A673 (cell line): ENCODE measurements at places on chromosomes 2 and 18. TPM values are rescaled to one million over a fixed set of nuclear protein-coding genes. Genes with fewer than 3 reads are reported as not detected.
A peak's percentile ranks its signal among the peaks of the same experiment; 100 is the strongest.

- H3K4me3 ChIP-seq, result no peak overlapping the region
- H3K27me3 ChIP-seq, result no peaks in the 10 kb centered on the region
- H3K27ac ChIP-seq, result no peak overlapping the region
- peaks cover 76% of the 10 kb centered on the region for H3K36me3 ChIP-seq
- DNase-seq, result no peak
- H3K4me1 ChIP-seq, result no peaks in the 10 kb centered on the region
Observed at GRCh38 chr2:233456111-233456510, 101.8 kb downstream of the DGKD start.

- no peak for DNase-seq
- H3K27me3 ChIP-seq, result no peaks in the 10 kb centered on the region
- H3K36me3 ChIP-seq, result no peaks in the 10 kb centered on the region
- H3K27ac ChIP-seq, result no peak overlapping the region
- H3K4me1 ChIP-seq, result peaks cover 31% of the 10 kb centered on the region
Observed at GRCh38 chr2:222945887-222946286, 85.1 kb downstream of the ACSL3 start.

DPP4 gene
- 0.80 and 1.4 TPM in 2 replicates for total RNA-seq

GRCh38 chr18:48475635-48476549, 62.9 kb upstream of the CTIF start:
- H3K4me3 ChIP-seq, result no peak overlapping the region
- H3K36me3 ChIP-seq, result no peaks in the 10 kb centered on the region
- H3K27me3 ChIP-seq, result peaks cover 3% of the 10 kb centered on the region
- H3K4me1 ChIP-seq, result no peaks in the 10 kb centered on the region
- DNase-seq, result peak; percentile 78

- H3K36me3 ChIP-seq, result peaks cover 37% of the 10 kb centered on the region
- H3K27me3 ChIP-seq, result no peaks in the 10 kb centered on the region
- H3K4me3 ChIP-seq, result peak overlapping the region; percentile 97
- peak; percentile 86 for DNase-seq
- peaks cover 12% of the 10 kb centered on the region for H3K4me1 ChIP-seq
- H3K27ac ChIP-seq, result peak overlapping the region; percentile 82
Observed at GRCh38 chr18:12308386-12309100, 502 bp downstream of the TUBB6 start.

DNA sequence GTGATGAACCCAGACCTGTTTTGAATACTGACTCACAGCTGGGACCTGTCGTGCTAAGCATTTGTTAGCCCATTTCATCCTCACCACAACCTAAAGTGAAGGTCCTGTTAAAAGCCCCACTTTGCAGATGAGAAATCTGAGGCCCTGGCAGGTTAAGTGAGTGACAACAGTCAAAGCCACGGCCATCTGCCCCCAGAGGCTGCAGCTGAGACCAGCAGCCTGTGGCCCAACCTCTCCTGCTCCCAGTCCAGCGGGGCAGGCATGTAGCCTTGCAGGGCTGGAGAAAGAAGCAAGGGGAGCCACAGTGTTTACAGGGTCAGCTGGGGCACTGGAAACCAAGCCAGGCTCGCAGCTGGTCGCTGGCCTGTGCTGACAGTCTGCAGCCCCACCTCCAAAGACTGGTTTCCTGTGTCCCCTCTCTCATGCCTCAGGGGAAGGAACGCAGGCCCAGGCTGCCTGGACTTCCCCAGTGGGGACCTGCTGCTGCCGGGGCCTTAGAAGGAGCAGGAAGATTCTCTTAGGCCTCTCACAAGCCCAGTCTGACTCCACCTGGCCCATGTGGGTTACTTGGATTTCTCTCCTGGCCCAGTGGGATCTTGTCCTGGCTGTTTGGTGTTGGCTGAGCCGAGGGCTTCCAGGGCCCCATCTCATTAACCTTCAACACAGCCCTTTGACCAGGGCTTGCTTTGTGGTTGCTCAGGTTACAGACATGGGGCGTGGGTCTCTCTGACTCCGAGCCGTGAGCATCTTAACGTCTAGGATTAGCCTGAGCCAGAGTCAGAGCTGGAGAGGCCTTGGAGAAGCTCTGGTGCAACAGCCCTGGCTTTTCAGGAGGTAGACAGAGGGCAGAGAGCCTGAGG, 1.7 kb downstream of the INPP5D start:
- no peak for DNase-seq
- no peaks in the 10 kb centered on the region for H3K36me3 ChIP-seq
- no peak overlapping the region for H3K4me3 ChIP-seq
- H3K27ac ChIP-seq, result no peak overlapping the region

DNA sequence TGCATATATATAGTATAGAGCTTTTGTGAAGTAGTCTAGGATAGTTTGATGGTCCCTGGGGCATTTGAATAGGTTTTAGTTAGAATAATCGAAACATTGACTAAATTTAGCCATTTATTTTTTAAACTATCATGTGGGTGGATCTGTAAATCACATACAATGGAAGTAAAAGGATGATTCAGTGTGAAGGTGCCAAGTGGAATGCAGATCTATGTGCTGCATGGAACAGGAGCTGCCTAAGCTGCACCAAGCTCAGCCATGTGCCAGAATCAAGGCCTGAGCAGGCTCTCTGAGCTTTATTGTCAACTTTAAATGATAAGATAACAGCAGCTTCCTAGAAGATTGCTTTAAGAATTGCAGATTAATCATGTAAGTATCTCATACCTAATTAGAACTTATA, 1996.2 kb upstream of the PIK3C3 start:
- H3K27me3 ChIP-seq, result no peaks in the 10 kb centered on the region
- H3K27ac ChIP-seq, result no peak overlapping the region
- no peak overlapping the region for H3K4me3 ChIP-seq
- H3K36me3 ChIP-seq, result no peaks in the 10 kb centered on the region

ITGAV gene
- 28.4 and 33.7 TPM in 2 replicates for total RNA-seq

DNA sequence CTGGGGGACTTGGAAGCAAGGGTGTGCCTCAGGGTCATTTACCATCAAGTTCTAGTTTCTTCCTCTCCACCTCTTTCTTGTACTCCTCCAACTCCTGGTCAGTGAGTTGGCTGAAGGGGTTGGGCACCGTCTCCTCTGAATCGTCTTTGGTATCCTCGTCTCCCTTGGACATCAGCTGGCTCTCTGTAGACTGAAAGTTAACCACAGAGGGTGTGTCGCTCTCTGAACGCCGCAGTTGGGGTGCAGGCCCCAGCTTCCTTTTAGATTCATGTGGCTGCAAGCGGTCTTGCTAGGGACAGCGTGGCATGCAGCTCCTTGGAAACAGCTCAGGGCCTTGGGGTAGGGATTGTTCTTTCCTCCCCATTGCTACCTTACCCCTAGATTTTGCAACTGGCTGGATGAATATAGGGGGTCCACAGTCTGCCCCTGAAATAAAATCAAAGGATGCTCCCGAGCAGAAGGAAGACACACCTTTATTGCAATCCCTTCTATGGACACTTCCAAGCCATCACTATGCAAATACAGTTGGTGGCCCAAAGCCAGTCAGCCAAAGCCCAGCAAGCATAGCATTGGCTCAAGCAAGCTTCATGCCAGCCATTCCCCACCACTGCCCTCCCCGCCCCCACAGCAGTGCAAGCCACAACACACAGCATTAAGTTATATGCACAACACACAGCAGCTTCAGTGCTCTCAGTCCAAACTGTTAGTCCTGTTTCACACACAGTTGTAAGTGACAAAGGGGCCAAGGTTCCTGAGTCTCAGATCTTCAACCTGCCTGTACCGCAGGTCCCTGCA, 93.2 kb downstream of the ADD2 start:
- H3K27ac ChIP-seq, result no peak overlapping the region
- no peaks in the 10 kb centered on the region for H3K36me3 ChIP-seq
- no peaks in the 10 kb centered on the region for H3K27me3 ChIP-seq
- no peaks in the 10 kb centered on the region for H3K4me1 ChIP-seq
- DNase-seq, result no peak

GRCh38 chr18:39380186-39380725, 1814.7 kb upstream of the CELF4 start:
- H3K4me1 ChIP-seq, result no peaks in the 10 kb centered on the region
- H3K4me3 ChIP-seq, result no peak overlapping the region
- H3K36me3 ChIP-seq, result no peaks in the 10 kb centered on the region

- H3K4me3 ChIP-seq, result peak overlapping the region; percentile 49
- H3K27ac ChIP-seq, result no peak overlapping the region
- H3K36me3 ChIP-seq, result no peaks in the 10 kb centered on the region
- H3K4me1 ChIP-seq, result peaks cover 6% of the 10 kb centered on the region
- H3K27me3 ChIP-seq, result peaks cover 21% of the 10 kb centered on the region
Observed at GRCh38 chr2:172172513-172173173, 69.9 kb upstream of the DLX2 start.

DNA sequence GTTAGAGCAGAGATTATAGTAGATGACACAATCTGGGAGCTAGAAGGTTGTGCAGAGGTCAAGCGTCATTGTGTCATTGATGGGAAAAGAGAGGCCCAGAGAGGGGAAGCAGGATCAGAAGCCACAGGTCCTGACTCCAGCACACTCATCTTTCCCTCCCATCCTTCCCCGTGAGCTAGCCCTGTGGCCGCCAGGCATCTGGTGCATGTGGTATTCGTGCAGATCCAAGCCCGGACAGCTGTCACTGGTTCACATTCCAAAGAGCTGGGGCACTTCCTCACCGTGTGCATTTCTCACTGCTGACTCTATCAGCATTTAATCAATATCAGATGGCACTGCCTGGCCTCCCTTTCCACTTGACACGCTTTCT, 94.1 kb upstream of the THOC1 start:
- H3K27ac ChIP-seq, result no peak overlapping the region
- H3K27me3 ChIP-seq, result no peaks in the 10 kb centered on the region
- peaks cover 27% of the 10 kb centered on the region for H3K4me1 ChIP-seq
- H3K4me3 ChIP-seq, result no peak overlapping the region
- H3K36me3 ChIP-seq, result no peaks in the 10 kb centered on the region

PDE1A gene
- 3.1 and 3.8 TPM in 2 replicates for total RNA-seq

RGPD4 gene
- not detected in 2 replicates for total RNA-seq

TEKT4 gene
- not detected in 2 replicates for total RNA-seq

DNA sequence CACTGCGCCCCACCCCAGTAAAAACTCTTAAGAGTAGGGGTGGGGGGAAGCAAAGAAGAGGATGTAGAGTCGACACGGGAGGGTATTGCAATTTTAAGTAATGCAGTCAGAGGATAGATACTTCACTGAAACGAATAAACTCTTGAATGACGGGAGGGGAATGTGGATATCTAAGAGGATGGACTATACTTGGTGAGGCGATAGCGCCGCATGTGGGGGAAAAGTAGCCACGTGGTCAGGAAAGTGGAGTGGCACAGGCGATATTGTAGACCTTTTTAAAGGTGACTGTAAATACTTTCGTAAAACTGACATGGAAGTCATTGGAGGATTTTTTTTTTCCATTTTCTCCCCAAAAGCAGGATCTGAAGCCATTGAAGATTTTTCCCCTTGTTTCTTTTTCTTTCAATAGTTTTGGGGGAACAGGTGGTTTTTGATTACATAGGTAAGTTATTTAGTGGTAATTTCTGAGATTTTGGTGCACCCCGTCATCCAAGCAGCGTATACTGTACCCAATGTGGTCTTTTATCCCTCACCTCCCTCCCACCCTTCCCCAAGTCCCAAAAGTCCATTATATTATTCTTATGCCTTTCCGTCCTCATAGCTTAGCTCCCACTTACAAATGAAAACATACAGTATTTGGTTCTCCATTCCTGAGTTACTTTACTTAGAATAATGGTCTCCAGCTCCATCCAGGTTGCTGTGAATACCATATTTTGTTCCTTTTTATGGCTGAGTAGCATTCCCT, 13.8 kb downstream of the CLK1 start:
- no peaks in the 10 kb centered on the region for H3K27me3 ChIP-seq
- H3K36me3 ChIP-seq, result peaks cover 48% of the 10 kb centered on the region
- no peaks in the 10 kb centered on the region for H3K4me1 ChIP-seq
- H3K4me3 ChIP-seq, result no peak overlapping the region
- H3K27ac ChIP-seq, result no peak overlapping the region
- no peak for DNase-seq

- H3K36me3 ChIP-seq, result no peaks in the 10 kb centered on the region
- H3K4me3 ChIP-seq, result no peak overlapping the region
- H3K27ac ChIP-seq, result no peak overlapping the region
Observed at GRCh38 chr18:10771053-10771709, 245.4 kb downstream of the NAPG start.

GRCh38 chr18:58117786-58118403, 73.9 kb downstream of the NEDD4L start:
- no peaks in the 10 kb centered on the region for H3K27me3 ChIP-seq
- H3K4me3 ChIP-seq, result no peak overlapping the region
- no peaks in the 10 kb centered on the region for H3K4me1 ChIP-seq
- DNase-seq, result no peak
- H3K36me3 ChIP-seq, result no peaks in the 10 kb centered on the region

- H3K4me3 ChIP-seq, result no peak overlapping the region
- no peaks in the 10 kb centered on the region for H3K27me3 ChIP-seq
- H3K27ac ChIP-seq, result no peak overlapping the region
- H3K36me3 ChIP-seq, result no peaks in the 10 kb centered on the region
Observed at GRCh38 chr2:124347209-124347608, 322.1 kb downstream of the CNTNAP5 start.

- no peaks in the 10 kb centered on the region for H3K36me3 ChIP-seq
- no peak for DNase-seq
Observed at GRCh38 chr2:28169492-28169891, 223.2 kb upstream of the FOSL2 start.

DNA sequence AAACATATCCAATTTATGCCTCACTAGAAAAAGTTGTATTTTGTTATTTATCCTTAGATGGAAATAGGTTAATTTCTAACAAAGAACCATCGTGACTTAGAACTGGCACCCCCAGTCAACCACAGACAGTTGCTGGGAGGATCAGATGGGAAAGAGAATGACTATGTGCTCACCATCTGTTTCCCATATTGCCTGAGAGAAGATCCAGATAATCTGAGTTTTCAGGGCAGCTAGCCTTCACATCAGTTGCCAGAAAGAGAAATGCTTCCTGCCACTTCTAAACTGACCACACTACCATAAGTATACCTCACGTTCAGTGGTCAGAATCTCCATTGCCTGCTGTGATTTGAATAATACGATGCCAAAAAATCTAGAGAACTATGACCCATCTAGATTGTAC, 28.4 kb upstream of the NEB start:
- no peaks in the 10 kb centered on the region for H3K27me3 ChIP-seq
- no peak overlapping the region for H3K27ac ChIP-seq
- H3K36me3 ChIP-seq, result no peaks in the 10 kb centered on the region
- peaks cover 20% of the 10 kb centered on the region for H3K4me1 ChIP-seq

CFAP65 gene
- 0.13 and 0.83 TPM in 2 replicates for total RNA-seq

UNC80 gene
- total RNA-seq, result 1.6 and 1.8 TPM in 2 replicates

SPATS2L gene
- total RNA-seq, result 10.0 and 13.7 TPM in 2 replicates

GRCh38 chr2:194455358-194455757, 1201.7 kb upstream of the SLC39A10 start:
- no peak overlapping the region for H3K27ac ChIP-seq
- H3K36me3 ChIP-seq, result no peaks in the 10 kb centered on the region

GRCh38 chr2:55419233-55419678, 400 bp downstream of the CCDC88A start:
- peak overlapping the region; percentile 84 for H3K4me3 ChIP-seq
